ENCODE measurements at places on chromosomes 4 and X. TPM values are rescaled to one million over a fixed set of nuclear protein-coding genes. Genes with fewer than 3 reads are reported as not detected.

DNA sequence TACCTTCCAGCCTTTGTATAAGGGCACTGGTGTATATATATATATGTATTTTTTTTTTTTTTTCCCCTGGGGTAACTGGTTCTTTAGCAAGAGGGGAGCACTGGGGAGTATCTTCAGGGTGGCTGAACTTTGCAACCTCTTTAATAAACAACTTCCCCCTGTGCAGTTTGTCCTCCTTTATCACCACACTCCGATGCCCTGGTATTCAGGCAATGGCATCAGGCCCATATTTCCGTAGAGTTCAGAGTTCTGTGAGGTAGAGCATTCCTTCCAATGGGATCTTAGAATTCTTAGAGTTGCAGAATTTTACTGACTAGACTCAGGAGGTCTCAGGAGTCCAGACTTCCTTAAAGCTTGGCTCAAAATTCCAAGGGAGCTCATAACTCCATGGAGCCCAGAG lies 24.6 kb downstream of the NYX start:
- DNase-seq, result no peak

GRCh38 chr4:74038425-74039314 lies at the start of gene CXCL3:
Gene CXCL3, minus strand, starts transcription at chr4:74038689. Its CDS starts 78 bp downstream, at chr4:74038611.
- peak; percentile 77 for DNase-seq

DNA sequence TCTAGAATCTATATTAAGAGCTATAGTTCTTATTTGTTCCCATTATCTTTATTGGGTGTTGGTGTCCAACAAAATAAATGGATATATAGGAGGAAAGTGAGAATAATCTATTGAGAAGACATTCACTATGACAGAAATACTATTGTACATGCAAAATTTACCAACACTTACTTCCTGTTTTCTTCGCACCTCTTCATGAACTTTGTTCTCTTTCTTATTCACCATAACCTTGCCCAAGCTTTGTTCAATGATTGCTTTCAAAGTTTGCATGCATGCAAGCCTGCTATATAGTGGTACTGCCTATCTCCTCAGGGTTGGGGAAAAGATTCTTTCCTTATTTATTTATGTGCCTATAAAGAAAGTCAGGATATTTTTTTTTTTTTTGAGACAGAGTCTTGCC lies 176.4 kb upstream of the JADE1 start:
- no peak for DNase-seq

DNA sequence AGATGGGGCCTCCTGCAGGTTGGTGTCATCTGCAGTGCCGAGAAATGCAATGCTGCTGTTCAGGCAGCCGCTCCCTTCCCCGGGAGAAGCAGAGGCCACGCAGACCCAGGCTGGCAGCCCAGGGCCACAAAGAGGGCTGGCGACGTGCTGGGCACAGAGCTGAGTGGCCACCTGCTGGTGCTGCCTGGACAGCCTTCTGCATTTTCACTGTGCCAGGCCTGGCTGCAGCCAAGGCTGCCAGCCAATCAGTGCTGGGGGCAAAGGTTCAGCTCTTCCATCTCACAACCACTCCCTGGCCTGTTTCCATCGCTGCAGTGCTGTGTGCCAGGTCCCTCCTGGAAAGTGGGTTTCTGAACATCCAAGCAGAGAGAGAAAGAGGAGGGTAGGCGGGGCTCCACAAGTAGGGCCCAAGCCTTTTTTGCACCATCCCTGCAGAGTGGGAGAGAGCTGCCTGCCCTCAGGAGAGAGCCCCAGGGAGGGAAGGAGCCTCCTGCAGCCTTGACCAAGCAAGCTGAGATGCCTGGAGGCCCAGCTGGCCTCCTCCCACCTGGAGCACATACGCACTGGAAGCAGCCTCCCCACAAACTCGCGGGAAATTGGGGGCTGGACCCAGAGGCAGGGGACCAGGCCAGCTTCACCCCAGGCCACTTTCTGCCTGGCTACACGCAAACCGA lies 20.1 kb downstream of the ADRA2C start:
- no peak for DNase-seq

DNA sequence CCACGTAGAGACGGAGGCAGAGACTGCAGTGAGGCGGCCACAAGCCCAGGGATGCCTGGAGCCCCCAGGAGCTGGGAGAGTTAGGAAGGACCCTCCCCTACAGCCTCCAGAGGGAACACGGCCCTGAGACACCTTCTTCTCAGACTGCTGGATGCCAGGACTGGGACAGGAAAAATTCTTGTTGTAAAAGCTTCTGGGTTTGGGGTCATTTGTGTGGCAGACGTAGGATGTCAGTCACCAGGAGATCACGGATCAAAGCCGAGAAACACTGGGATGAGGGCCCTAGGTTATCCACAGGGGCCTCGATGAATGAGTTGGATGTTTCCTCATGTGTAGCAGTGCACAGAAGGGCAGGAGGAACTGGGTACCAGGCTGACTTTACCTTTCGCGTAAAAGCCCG lies 163.7 kb downstream of the SHOX start:
- DNase-seq, result no peak

- no peak for DNase-seq
These were observed 40.1 kb upstream of the HELT start for GRCh38 chr4:184978211-184978610.

DNA sequence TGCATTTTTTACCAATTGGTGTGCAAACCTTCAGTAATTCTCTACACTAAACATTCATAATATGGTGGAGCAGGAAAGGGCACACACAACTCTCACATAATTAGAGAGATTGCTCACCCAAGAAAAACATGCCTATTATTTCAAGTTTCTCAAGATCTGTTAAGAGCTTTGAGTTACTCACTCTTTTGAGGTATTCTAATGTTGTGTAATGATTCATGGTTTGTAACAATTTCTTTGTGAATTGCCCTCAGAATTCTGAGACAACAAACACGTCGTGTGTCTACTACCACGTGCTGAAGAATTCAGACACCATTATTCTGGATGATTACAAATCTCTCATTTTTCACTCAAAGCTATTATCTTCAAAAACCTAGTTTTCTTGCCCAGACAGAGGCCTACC lies 82.8 kb downstream of the PDGFC start:
- no peak for DNase-seq

DNA sequence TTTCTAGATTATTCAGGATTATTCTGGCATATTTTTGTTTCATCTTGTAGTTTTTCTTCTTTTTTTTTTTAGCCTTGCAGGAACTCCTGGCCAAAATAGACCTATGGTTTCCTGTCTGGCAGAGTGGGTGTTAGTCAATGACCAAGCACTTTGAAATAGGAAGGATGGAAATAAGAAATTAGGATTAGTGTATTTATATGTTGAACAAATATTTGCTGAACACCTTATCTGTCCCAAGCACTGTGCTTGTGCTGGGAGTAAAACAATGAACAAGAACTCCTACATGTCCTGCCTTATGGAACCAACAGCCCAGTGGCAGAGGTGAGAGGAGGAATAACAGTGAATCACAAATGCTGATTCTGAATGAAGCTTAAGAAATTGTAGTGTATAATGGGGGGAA lies 4.5 kb downstream of the MMRN1 start:
- DNase-seq, result no peak

- no peak for DNase-seq
These were observed 456 bp downstream of the SNX12 start for GRCh38 chrX:71067712-71068043.

DNA sequence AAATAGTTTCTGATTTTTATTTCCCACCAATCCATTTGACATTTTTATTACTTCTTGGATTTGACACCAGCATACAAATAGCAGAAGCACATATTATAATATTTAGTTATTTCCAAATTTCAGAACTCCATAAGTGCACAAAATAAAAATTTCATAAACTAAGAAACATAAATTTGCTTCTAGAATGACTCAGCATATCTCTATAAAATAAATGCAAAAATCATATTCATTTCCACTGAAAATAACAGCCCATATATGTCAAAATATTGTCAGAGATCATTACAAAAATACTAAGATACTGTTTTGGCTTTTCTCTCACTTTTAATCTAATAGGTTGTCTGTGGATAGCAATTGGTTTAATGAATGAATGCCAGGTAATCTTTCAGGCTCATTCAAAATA lies 1654.2 kb downstream of the PCDH19 start:
- no peak for DNase-seq

- no peak for DNase-seq
These were observed 133.5 kb upstream of the MAOA start for GRCh38 chrX:43522582-43522981.

GRCh38 chr4:141580523-141580922 lies 55.9 kb upstream of the IL15 start:
- no peak for DNase-seq

DNA sequence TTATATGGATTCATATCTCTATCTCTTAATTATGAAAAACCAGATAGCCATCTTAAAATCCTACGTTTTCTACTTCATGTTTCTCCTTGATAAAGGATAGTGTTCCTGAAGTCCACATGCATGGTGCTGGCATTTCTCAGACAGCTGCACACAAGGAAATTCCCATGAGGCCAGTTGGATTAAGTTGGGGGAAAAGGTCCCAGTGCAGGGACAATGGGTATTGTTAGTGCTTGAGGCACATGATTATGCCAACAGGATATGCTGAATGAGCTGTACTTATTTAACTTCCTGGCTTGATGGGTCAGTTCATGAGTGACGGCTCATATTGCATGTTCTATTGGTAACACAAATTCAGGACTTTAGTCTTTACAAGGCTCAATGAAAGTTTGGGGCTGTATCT lies 913.9 kb upstream of the NDST4 start:
- no peak for DNase-seq

GRCh38 chr4:66577922-66578321 lies 907.6 kb upstream of the EPHA5 start:
- DNase-seq, result no peak

DNA sequence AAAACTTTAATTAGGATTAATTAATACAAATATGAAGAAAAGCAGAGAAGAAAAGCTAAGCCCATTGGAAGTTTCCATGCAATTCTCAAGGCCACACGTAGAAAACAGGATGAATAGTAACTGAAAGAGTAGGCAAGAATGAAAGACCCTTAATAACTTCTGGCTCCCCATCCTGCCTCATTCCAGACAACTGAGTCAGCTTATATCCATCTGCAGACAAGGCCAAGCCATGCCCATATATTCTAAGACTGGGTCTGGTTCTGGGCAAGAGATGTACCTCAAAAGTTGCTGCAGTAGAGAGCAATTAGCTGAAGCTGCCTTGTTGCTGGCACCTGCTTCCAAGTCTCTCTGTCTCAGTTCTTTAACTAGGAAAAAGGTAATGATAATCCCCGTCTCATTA lies 244.1 kb downstream of the GPC3 start:
- DNase-seq, result no peak

DNA sequence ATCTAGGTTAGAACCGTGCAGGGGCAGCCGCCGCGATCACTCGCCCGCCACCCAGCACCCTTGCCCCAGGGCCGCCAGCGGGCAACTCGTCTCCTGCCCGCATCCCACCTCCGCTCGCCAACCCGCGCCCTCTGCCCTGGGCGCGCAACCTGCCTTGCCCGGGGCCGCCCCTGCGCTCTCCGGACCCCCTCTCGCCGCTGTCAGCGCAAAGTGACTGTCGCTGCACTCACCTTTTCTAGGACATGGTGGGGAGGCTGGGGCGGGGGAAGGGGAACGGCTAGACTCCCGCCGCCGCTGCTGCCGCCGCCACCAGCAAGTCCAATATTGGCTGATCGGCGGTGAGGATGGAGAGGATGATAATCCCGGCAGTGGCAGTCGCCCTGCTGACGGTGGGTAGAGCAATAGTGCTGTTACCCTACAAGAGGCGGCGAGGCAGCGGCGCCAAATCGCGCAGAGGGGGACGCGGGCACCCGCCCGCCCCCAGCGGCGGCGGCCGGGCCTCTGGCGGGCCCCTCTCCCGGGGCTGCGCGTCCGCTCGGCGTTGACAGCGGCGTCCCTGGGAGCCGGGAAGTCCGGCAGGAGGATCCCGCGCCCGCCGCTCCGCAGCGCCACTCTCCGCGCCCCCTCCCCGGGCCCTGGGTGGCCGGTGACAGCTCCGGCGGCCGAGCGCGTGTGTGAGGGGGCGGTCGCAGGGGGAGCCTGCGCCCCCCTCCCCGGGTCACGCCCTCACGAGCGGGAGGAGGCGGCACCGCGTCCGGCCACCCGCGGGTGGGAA lies 2.3 kb upstream of the NR3C2 start:
- peak; percentile 59 for DNase-seq

DNA sequence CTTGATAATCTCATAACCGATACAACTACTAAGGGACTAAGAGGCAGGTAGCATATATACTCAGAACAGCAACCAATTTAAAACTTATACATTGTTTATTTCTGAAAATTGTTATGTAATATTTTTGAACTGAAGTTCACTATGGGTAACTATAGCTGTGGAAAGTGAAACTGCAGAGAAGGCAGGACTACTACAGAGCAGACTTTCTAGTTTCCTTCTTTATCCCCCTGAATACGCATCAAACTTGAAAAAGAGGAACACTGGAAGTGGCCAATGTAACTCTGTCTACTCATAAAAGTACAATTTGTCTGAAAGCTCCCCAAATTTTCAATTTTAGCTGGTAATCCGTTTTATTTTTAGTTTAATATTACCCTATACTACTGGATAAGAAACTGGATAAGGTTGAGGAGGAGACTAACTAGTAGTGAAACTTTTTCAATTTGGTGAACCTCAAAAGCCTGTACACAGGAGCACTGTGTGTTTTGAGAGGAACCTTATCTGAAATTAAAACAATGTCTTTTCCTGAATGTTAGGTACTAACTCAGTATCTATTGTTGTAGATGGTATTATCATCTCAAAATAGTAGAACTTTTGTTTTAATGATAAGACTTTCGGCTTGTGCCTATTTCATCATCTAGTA lies 225.8 kb downstream of the GABRG1 start:
- DNase-seq, result no peak

DNA sequence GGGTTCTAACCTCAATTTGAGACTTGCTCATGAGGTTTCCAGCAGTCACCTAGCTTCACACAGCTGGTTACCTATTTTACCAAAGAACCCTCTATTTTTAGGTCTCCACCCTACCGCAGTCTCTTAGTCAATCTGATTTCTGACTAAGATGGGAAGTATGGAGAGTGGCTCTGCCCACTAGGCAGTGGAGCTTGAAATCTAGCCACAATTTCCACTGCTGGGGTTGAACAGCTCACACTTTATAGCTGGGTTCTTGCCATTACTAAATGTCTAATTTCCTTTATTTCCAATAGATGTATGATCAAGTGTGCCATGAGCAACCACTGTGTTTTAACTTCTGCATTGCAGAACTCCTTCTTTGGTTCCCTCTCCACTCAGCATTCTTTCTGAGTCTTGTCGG lies 43.1 kb downstream of the GASK1B start:
- no peak for DNase-seq

- DNase-seq, result no peak
These were observed 101.6 kb downstream of the HUWE1 start for GRCh38 chrX:53584891-53585290.

TSR2 gene
- 32.0 TPM for total RNA-seq

SEPSECS gene
- 11.7 TPM for total RNA-seq

FGFRL1 gene
- 20.9 TPM for total RNA-seq

TMEM164 gene
- 56.6 TPM for total RNA-seq

CCKAR gene
- not detected for total RNA-seq

GLRA2 gene
- 1.9 TPM for total RNA-seq

RBMX gene
- total RNA-seq, result 246 TPM

EDA gene
- total RNA-seq, result 1.7 TPM

DSPP gene
- total RNA-seq, result not detected

BCAP31 gene
- total RNA-seq, result 155 TPM

POU3F4 gene
- total RNA-seq, result 1.8 TPM

PHKA1 gene
- total RNA-seq, result 3.1 TPM

HDX gene
- 14.3 TPM for total RNA-seq

JCHAIN gene
- total RNA-seq, result not detected

SPANXD gene
- total RNA-seq, result not detected

All from glutamatergic neuron (in vitro differentiated cells).